ENCODE measurements at places on chromosomes 1 and 21.

DNA sequence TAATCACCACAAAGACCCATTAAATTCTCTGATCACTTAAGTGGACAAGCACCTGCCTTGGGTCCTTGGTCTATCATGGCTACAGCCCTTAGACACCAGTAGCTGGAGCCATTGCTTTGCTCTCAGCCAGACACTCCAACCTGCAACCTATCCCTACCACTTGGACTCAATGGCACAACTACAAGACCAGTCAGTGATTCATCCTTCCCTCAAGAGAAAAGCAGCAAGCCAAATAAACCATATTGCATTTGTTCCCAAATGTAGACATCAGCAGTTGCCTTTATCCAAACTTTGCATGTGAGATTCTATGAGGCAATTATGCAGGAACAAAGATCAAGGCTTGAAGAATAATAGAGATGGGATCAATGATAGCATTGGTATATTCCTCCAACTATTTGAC, 263.4 kb downstream of the HHIPL2 start:
- DNase-seq, result no peak

DNA sequence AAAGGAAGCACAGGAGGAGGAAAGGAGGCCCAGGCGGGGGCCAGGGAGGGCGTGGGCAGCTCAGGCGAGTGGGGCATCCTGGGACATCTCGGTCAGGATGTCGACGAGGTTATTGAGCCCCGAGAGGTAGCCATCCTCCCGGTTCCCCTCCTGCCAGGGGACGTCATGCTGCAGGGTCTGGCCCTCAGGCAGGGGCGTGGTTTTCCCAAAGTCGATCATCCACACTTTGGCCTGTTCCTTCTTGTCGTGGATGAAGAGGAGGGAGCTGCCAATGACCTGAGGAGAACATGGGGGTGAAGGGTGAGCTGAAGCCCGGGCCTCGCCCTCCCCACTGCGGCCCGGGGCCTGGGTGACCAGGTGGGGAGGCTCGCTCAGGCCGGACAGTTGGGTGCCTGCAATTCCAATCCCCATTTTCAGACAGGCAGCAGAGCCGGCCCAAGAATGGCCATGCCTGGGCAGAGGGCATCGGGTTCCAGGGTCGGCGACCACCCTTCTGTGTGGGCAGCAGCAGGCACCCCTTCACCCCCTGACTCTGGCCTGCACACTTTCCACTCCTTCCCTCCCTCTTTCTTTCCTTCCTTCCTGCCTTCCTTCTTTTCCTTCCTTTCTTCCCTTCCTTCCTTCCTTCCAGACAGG, 86.2 kb downstream of the STUM start:
- DNase-seq, result no peak

DNA sequence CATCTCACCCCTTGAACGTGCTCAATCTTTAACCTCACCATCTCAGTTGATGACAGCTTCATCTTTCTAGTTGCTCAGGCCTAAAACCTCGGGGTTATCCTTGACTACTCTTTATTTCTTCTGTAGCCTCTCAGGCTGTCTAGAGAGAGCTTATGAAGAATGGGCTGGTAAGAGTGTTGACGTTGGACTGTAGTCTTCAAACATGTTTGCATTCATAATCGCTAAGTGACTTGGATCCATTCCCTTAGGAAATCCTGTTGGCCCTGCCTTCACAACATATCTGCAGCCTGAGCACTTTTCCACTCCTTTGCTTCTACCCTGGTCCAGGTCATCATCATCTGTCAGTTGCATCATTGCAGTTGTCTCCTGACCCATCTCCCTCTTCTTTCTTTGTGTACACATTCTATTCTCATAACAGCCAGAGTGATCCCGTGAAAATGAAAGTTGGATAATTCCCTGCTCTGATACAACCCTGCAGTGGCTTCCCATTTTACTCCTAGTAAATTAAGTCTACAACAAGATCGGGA, 10.5 kb downstream of the UCK2 start:
- DNase-seq, result no peak

GRCh38 chr1:30877205-30877912, 31.2 kb downstream of the SDC3 start:
- DNase-seq, result no peak

- no peak for DNase-seq
These were observed 232.6 kb downstream of the TRABD2B start for GRCh38 chr1:47764461-47765046.

- DNase-seq, result no peak
These were observed 37.3 kb upstream of the ACTL8 start for GRCh38 chr1:17717594-17718535.

DNA sequence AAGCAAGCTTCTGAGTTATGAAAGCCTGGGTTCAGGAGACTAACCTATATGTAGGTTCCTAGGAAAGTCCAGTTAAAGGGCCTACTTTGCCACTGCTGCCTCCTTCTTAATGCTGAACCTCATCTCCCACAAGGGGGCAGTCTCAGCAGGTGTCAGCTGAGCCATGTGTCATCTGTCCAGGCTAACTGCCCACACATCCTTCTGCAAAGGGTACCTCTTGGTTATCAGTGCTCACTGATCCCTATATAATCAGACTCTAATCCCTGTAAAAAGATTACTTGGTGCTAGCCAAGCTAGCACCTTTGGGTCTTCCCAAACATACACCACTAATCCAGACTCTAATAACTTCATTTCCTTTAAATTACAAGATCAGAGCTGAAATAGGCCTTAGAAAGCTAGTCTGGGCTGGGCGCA, 9.0 kb downstream of the PRDX1 start:
- DNase-seq, result peak; percentile 74

- no peak for DNase-seq
These were observed 2.6 kb downstream of the CHD1L start for GRCh38 chr1:147245129-147245528.

DNA sequence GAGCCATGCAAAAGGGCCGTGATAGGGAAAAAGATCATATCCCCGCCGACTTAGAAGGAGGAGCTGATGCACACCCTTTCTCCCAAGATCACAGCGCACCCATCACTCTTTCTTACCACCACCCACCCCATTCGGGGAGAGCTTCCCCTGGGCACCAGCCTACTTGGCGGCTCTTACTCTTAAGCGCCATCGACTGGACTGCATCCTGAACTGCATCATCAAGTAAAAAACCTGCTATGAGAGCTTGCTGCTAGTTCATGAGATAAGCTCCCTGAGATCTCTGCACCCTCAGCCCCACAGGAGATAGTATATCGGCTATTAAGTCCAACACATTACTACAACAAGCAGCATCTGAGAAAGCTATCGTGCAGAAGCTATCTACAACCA, 125.1 kb downstream of the BARHL2 start:
- DNase-seq, result no peak

DNA sequence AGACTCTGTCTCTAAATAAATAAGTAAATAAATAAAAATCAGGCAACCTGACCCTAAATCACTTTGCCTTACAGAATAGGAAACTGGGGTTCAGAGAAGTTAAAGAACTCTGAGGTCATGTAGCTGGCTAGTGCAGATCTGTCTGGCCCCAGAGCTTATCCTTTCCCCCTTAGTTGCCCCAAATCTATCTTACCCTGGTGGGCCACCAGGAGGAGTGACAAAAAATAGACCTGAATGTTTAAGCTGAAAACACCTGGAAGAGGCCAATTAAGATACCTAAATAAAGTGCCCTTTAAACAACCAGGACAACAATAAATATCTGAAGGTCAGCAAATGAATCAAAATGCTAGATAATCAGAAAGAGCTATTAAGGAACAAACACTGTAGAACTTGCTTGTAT, 59.7 kb downstream of the TEX35 start:
- DNase-seq, result no peak

DNA sequence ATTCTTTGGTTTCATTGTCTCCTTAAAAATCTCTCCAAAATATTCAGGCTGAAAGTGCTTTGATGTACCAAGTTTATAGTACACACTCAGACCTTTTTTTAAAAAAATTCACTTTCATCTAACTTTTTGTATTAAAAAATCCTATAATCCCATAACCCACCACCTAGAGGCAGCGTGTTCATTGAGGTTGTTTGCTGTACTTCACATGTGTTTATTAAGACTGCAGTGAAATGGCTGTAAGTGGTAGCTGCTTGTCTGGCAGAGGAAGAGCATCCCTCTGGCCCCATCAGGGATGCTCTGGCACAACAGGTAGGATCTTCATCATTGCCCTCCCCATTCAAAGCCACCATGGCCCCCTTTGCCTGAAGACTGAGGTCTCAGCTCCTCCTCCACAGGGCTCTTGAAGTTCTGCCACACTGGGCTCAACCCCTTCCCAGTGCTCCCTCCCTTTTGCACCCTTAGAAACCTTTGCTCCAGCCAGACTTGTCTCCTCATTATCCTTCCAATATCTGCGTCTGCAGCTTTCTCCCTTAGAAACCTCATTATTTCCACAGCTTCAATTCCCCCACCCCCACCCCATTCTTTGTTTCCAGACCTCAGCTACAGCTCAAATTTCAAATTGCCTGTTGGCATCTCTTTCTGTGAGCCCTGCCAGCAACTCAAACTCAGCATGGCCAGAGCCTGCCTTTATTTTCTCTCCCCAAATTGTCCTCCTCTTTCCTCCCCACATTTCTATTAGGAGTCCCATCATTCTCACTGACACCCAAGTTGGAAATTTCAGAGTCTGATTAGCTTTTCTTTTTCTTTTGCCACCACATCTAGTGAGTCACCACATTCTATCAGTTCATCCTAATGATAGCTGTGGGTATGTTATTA, 369.6 kb upstream of the USP24 start:
- no peak for DNase-seq

DNA sequence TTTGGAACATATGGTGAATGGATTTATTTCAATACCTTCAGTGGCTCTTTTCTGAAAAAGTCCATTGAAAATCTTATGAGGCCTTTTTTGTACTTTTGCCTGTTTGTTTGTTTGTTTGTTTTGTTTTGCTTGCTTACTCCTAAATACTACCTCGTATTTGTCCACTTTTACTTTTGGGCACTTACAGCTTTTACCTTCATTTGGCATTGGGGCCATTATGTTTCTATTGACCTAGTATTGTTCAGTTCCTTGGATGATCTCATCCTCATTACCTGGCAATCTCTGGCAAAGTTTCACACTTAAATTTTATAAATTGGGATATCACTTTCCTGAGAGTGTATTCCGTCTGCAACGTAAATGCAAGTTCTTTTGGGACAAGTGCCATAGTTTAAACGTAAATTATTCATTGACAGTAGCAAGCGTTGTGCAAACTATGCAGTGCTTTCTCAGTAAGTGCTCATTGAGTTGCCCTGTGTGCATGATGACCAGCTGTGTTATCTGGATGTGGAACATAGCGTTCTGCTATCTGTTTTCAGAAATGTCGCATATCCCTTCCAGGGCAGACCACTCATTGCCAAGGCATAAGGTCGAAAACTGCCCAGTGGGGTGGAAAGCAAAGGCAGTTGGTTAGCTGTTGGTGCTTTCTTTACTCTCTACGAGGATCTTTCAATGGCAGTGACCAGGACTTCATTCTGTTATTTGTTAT, 51.1 kb downstream of the LRRC8D start:
- DNase-seq, result no peak

GRCh38 chr1:216580538-216581057, 142.6 kb downstream of the ESRRG start:
- no peak for DNase-seq

DNA sequence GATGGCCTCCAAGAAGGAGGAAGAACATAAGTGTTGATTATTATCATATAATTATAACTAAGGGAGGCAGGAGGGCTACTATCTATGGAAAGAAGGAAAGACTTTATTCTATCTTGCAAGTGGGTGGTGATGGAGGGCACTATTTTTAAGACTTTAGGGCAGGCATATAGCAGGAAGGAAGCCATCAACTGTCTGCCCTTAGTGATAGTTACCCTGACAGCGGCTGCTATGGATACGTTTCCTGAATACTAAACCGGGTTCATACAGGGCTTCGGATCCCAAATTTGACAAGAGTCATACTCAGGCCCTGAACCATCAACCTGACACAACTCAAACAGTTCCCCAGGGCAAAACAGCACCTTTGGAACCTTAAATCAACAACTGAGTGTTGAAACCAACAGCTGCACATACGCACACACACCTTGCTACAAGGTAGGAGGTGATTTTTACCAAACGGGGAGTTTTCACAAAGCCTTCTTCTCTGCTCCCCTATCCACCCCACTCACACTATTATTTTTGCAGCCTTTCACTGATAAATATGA, 397.2 kb downstream of the OMA1 start:
- DNase-seq, result no peak

DNA sequence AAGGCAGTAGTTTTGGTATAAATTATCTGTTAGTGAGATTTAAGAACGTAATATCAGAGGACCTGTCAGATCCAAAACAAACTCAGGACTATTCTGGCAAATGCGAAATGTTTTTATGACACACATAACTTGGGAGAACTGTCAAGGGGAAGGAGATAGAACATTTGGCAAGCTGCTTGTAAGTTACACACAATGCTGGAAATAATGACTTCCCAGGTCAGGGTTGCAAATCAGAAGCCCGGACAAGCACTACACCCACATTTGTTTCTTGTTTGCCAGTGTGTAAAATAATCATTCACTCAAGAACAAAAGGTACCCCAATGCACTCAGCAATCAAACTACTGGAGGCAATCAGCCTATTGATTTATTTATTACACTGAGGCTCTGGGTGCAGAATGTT, 354.7 kb downstream of the KCNH1 start:
- DNase-seq, result no peak

DNA sequence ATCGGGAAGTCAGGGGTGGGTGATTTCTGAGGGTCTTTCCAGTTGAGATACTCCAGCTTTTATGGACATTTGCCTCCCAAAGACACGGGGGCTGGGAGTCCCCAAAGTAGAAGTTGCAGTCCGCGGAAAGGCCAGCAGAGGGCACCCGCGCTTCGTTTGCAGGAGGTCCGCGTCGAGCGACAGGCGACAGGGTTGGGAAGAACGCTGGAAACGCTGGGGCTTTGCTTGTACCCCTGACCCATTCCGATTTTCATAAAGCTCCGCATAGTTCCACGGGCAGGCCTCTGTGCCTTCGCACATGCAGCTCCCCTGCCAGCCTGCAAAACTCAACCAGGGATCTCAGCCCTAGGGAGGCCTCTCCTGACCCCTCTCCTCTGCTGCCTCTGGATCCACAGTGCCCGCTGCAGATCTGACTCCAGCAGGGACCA, 44.2 kb upstream of the LAPTM5 start:
- DNase-seq, result peak; percentile 86

- DNase-seq, result no peak
These were observed 32.4 kb upstream of the SRP9 start for GRCh38 chr1:225745273-225745672.

DNA sequence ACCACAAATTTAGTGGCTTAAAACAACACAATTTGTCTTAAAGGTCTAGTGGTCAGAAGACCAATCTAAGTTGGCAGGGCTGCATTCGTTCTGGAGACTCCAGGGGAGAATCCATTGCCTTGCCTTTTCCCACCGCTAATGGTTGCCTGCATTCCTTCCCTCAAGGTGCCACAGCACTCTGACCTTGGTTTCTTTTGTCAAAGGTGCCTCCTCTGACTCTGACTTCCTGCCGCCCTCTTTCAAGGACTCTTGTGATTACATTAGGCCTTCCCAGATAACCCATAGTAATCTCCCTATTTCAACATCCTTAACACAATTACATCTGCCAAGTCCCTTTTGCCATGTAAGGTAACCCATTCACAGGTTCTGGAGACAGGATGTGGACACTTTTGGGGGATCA, 145.3 kb downstream of the S1PR1 start:
- DNase-seq, result no peak

- DNase-seq, result no peak
These were observed 89.6 kb upstream of the PTGFR start for GRCh38 chr1:78401148-78401547.
